ENCODE measurements at places on chromosomes 2 and 18.

- no peak for DNase-seq
These were observed 56.7 kb upstream of the MSTN start for GRCh38 chr2:190119257-190119656.

GRCh38 chr2:100437751-100438150 is 20.3 kb upstream of the CHST10 start:
- DNase-seq = no peak

GRCh38 chr18:68519336-68519735 is 195.6 kb downstream of the TMX3 start:
- no peak for DNase-seq

- DNase-seq = no peak
These were observed 80.9 kb downstream of the NRXN1 start for GRCh38 chr2:50950996-50951395.

DNA sequence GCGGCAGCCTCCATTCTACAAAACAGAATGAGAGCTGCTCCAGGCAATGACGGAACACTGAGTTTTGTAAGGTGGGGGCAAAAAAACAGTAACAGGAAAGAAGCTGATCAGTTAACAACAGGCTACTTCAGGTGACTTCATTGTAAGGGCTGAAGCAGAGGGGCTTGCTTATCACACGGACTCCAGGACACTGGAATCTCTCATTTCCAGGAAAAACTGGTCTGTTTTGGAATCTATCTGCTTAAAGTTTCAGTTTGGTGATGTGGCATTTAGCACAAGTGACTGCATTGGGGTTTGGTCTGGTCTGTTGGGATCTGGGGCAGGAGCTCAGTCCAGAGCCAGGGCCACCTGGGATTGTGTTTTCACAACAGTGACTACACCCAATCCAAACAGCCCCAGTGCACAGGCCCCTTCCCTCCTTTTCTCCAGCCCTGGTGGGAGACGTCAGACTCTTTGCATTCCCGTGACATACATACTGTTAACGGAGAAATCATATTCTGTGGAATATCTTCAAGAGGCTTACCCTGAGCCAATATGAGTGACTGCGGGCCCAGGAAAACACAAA is 14.1 kb downstream of the AMER3 start:
- DNase-seq = no peak

- no peak for DNase-seq
These were observed 38.3 kb downstream of the TIMM21 start for GRCh38 chr18:74186661-74187060.

- no peak for DNase-seq
These were observed 151.2 kb downstream of the NDUFA10 start for GRCh38 chr2:239873656-239874635.

GRCh38 chr18:58188996-58189395 is 145.0 kb downstream of the NEDD4L start:
- DNase-seq = no peak

DNA sequence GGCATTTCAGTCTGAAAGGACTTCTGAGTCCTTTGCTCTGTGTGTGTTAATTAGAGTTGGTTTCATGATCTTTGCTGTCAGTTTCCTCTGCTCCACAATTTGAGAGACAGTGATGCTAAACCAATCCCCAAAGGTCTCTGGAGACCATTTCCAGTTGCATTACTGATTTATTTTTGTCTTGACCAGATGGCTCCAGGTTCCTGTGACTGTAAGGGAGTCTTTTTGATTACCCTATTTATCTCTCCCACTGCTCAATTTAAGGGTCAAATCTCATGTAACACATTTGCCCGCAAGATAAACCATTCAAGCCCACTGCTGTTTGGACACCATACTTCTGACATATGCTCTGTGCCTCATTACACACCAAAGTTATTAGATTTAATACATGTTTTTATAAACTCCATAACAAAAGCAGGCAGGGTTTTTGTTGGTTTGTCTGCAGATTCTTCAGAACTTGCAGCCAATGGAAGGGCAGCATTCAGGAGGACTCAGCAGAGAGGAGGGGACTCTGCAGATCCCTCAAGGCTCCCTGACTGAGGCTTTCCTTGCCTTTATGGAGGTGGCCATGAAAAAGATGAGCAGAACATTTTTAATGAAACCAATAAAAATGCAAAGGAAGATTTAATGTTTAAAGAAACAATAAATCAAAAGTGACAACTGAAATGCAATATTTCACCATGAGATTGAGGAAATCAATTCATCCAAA is 889.3 kb upstream of the CELF4 start:
- no peak for DNase-seq

DNA sequence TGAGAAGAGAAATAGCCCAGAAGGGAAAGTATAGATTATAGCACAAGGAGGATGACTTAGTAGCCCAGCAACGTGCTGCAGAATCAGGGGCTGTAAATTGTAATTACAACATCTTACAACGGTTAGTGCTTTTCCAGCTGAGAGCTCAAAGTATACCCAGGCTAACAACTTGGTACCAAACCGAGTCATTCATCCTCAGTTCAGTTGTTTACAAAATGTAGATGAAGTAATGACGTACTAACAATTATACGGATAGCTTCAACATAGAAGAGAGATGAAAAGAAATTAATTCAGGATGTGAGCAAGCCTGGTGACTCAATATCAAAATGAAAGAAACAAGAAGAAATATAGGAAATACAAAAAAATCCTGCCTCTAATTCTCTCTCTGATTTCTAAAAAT is 99.2 kb downstream of the DYNAP start:
- no peak for DNase-seq

DNA sequence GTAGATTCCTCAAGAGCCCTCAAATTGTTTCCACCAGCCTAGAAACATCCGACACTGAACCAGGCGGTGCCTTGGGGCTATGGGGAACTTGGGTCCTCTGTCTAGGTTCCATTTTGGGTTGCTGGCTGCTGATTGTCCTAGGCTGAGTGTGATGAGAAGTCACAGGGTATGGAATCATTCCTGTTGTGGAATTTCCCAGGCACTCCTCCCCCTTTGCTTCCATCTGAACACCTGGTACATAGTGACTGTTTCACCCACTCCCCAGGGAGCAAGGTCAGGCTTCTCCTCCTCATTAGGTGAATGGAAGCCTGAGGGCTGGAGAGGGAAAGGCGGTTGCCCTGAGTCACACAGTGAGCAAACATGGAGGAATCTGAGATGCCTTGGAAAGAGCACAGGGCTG is 4.5 kb downstream of the KIF3C start:
- DNase-seq = no peak

DNA sequence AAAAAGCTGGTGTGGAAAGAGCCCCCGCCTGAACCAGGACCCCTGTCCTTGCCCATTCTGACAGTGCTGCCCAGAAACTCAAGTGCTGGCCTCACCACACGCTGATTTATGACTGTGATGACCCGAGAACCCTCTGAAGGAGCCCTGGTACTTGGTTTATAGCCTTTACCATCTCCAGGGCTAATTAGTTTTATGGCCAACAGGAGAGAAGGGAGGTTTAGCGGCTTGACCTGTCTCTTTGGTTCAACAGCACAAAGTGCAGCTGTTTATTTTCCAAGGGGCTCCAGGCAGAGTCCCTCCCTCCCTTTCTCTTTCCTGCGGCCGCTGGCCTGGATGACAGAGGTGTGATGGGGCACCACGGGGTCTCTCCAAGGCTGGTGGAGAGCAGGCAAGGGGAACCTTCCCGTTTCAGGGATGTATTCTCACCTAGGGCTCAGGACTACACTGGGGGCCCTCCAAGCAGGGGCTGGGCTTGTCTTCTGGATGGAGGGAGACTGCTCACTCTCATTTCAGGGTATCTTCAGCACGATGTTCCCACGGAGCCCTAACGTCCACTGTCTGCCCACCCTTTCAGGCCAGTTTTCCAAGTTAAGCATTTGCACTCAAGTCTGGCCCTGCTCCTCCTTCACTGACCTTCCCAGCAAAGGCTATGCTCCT is 174.2 kb upstream of the GLI2 start:
- no peak for DNase-seq

GRCh38 chr2:177075254-177075653 is 137.3 kb upstream of the HNRNPA3 start:
- no peak for DNase-seq

GRCh38 chr2:129253461-129253812 is 726.0 kb upstream of the RAB6C start:
- no peak for DNase-seq

DNA sequence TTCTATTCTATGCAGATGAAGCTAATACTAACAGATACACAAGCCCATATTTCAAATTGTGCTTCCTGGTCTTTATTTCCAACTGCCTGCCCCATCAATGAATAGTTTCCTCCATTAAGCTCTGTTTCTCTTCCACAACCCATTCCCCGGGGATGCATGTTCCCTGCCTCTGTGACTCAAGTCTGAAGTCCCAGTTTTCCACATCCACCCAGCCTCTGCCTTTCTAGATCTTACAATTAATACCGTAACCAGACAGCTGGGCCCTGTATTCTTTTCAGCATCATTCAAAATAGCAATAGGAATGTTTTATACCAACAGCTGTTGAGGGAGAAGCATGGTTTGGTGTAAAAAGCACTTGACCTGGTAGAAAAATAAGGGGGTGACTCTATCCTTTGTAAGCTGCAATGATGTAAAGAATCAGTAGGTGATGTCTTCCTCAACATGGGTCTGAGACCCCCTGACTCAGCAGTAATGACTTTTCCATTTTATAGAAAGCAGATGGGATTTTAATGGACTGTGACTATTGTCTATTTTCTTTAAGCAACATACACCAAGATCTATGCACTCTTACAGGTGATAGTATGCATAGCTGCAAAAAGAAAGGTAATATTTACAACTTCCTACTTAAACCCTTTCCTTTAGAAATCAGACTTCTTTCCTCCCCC is 46.1 kb upstream of the DAPL1 start:
- DNase-seq = no peak

- DNase-seq = no peak
These were observed 70.2 kb upstream of the FAM124B start for GRCh38 chr2:224472137-224472536.

GRCh38 chr2:61770298-61770697 is 83.6 kb downstream of the FAM161A start:
- DNase-seq = no peak

- no peak for DNase-seq
These were observed 206.1 kb downstream of the TTC32 start for GRCh38 chr2:19695706-19696105.

DNA sequence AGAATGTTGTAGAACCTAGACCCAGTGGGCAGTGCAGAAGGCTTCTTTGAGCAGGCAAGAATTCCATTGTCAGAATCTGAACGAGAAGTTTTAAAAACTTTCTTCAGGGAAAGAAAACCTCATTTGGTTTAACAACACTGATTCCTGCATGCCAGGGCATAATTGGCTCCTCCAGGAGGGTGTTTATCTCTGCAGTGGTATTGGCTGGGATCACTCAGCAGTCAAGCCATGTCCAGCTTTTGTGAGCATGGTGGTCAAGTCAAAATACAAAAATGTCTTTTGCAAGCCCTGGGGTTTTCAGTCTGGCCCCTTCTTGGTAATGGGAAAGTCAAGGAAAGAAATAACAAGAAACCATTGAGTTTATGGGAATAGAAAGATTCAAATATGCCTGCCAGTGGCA is 28.3 kb downstream of the FHOD3 start:
- no peak for DNase-seq

DNA sequence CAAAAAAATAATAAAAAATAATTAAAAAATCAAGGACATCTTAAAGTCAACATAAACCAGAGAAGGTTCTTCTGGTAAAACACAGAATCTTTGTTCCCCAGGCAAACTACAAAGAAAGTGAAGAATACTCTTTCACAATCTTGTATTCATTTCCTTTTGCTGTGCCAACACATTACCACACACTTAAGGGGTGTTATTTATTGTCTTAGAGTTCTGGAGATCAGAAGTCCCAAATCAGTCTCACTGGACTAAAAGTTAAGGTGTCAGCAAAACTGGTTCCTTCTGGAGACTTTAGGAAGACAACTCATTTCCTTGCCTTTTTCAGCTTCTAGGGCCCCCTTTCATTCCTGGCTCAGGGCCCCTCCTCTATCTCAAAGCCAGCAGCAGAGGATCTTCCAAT is 12.2 kb upstream of the CAB39 start:
- DNase-seq = no peak

DNA sequence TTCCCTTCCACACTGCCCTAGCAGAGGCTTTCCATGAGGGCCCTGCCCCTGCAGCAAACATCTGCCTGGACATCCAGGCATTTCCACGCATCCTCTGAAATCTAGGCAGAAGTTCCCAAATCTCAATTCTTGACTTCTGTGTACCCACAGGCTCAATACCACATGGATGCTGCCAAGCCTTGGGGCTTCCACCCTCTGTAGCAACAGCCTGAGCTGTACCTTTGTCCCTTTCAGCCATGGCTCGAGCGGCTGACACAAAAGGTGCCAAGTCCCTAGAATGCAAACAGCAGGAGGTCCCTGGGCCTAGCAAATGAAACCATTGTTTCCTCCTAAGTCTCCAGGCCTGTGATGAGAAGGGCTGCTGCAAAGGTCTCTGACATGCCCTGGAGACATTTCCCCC is 744.5 kb upstream of the LINC00305 start:
- no peak for DNase-seq

DNA sequence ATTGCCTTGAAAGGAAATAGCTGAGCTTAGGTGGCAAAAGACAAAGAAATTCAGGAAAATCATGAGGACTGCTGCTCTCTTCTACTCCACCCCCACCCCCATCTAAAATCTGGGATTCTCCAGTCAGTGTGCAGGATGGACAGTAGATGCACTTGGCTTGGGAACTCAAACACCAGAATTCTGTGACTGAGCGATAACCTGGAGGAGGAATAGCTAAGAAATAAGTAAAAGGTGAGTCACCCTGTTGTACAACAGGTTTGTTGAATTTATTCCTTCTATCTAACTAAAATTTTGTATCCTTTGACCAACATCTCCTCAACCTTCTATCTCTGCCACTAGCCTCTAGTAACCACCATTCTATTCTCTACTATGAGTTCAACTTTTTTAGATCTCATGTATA is 1029.9 kb upstream of the ACVR2A start:
- DNase-seq = no peak

- DNase-seq = no peak
These were observed 150.8 kb downstream of the LDLRAD4 start for GRCh38 chr18:13369353-13369752.

DNA sequence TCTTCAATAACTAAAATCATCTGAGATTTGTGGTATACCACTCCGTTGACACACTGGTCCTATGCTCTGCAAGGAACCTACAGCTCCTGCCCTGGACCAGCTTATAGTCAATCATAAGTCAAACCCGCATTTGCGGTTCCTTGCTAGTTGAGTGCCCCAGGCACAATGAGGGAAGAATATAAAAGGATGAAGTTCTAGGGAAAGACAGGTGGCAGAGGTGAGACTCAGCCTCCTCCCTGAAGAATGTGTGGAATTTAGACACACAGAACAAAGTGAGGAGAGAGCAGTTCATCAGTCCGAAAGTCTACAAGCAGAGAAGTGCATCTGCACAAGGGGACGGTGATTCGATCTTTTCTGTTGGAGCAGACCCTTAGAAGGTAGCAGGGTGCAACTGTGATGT is 615.0 kb upstream of the FANCL start:
- DNase-seq = no peak

GRCh38 chr2:43302182-43302960 is 76.0 kb upstream of the ZFP36L2 start:
- no peak for DNase-seq

- DNase-seq = no peak
These were observed 13.9 kb downstream of the DYSF start for GRCh38 chr2:71467180-71467815.
